ENCODE measurements at places on chromosomes 1 and 21. TPM values are rescaled to one million over a fixed set of nuclear protein-coding genes. Genes with fewer than 3 reads are reported as not detected.
A peak's percentile ranks its signal among the peaks of the same experiment; 100 is the strongest.

- no peaks in the 10 kb centered on the region for H3K4me1 ChIP-seq
- no peak overlapping the region for H3K27ac ChIP-seq
- H3K27me3 ChIP-seq: no peaks in the 10 kb centered on the region
- no peak for DNase-seq
Observed at GRCh38 chr21:38181096-38181495, 75.7 kb upstream of the KCNJ15 start.

Gene MAP10
- 2.1 TPM for total RNA-seq

GRCh38 chr1:85756864-85757263 is 48.6 kb upstream of the ZNHIT6 start:
- H3K36me3 ChIP-seq: no peaks in the 10 kb centered on the region
- H3K27ac ChIP-seq: no peak overlapping the region
- no peaks in the 10 kb centered on the region for H3K27me3 ChIP-seq
- no peak overlapping the region for H3K4me3 ChIP-seq

DNA sequence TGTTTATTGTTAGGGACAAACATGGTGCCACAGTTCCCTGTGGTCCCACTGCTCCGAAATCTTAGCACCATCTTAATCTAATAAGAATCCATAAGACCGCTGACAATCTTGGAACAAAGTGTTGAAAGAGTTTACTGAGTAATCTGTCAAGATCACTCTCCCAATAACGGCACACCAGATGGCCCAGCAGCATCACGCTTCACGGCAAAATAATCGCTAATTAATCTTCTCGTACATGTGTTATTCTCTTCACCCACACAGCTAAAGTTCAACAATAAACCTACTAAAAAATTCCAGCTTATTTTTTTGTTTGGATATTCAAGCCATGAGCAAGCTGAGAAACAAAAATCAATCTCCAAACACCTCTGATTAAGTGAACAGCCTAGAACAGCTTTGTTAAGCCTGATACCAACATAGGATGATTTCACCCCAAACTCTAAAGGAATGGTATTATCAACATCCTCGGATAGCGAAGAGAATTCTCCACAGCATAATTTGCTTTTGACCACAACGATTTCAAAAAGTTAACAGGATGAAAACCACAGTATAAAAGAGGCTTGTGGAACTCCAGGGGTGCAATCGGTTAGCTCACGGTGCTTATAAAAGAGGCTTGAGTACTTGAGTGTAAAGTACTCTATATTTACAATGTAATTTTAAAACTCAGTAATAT is 329.9 kb upstream of the GREM2 start:
- no peak overlapping the region for H3K27ac ChIP-seq
- H3K27me3 ChIP-seq: no peaks in the 10 kb centered on the region
- H3K36me3 ChIP-seq: no peaks in the 10 kb centered on the region
- H3K4me3 ChIP-seq: no peak overlapping the region
- H3K4me1 ChIP-seq: no peaks in the 10 kb centered on the region
- no peak for DNase-seq

DNA sequence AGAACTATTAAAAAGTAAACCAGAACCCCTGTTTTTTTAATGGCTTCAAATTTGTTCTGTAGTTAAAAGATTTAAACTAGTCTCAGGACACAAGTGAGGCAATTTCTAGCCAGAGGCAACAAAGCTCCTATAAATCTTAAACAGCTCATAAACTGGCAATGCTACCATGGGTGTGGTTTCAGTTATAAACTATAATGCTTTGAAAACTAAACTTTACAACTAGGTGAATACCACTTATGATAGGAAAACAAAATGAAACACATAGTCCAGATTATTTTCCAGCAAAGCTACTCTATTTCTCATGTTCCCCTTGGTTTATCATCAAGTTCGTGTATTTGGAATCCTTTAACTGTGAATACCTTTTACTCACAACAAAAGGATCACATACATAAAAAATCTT is 282.5 kb downstream of the VAV3 start:
- no peaks in the 10 kb centered on the region for H3K36me3 ChIP-seq
- no peak overlapping the region for H3K27ac ChIP-seq
- no peaks in the 10 kb centered on the region for H3K27me3 ChIP-seq
- H3K4me3 ChIP-seq: no peak overlapping the region
- no peaks in the 10 kb centered on the region for H3K4me1 ChIP-seq

GRCh38 chr1:196678510-196678884 is 26.7 kb downstream of the CFH start:
- H3K36me3 ChIP-seq: no peaks in the 10 kb centered on the region
- no peak overlapping the region for H3K4me3 ChIP-seq
- no peak for DNase-seq
- no peaks in the 10 kb centered on the region for H3K4me1 ChIP-seq

Gene ZNF496
- total RNA-seq: 28.0 TPM

GRCh38 chr1:184945678-184946412 is 28.5 kb downstream of the NIBAN1 start:
- no peak overlapping the region for H3K4me3 ChIP-seq
- H3K27me3 ChIP-seq: no peaks in the 10 kb centered on the region

DNA sequence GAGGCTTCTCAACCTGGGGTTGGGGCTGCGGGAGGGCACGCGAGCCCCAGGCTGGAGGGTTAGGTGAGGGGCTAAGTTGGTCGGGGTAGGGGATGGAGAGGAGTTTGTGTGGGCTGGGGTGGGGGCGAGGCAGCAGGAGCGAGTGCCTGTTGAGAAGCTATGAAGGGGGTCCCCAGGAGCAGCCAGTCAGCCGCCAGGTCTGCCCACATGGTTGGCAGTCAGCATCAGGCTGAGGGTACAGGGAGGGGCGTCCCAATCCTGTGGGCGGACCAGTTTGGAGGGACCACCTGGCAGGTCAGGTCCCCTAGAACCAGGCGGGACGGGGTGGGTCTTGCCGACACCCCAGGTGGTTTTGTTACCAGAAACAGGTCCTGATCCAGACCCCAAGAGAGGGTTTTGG is 400 bp upstream of the TRIM17 start:
- peaks cover 14% of the 10 kb centered on the region for H3K4me1 ChIP-seq
- peaks cover 33% of the 10 kb centered on the region for H3K27me3 ChIP-seq
- no peaks in the 10 kb centered on the region for H3K36me3 ChIP-seq
- no peak overlapping the region for H3K4me3 ChIP-seq

Gene FAM163A
- not detected for total RNA-seq

DNA sequence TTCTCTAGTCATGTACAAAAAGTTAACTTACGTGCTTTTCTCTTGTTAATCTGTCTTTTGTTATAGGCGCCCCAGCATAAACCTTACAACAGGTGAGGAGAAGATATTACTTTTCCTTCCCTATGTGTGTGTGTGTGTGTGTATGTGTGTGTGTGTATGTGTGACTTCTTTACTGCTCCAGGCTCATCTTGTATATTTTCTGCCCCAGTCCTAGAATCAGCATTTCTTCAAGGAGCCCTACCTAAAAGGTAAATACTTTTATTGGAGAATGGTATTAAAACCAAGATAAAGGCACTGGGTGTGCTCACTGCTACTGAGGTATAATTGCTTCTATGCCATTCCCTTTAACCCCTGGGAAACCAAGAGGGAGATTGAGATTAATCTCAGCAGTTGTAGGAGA is 129.8 kb downstream of the PLPPR5 start:
- H3K27me3 ChIP-seq: no peaks in the 10 kb centered on the region
- H3K36me3 ChIP-seq: no peaks in the 10 kb centered on the region

Gene IFNLR1
- total RNA-seq: 11.1 TPM

DNA sequence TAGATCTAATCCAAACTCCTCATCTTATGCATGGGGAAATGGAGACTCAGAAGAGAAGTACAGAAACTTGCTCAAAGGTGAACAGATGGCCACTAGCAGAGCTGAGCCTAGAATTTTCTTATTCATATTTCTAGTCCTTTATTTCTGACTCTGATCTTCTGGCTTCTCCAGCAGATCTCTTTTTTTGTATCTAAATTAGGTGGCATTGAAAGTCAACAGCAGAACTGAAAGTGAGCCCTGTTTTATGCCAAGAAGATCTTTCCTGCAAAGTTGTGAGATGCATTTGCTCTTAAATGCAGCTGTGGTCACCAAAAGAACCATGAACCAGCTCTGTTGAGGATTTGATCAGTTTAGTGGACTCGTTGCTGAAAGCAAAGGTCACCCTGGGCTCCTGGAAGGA is 75.5 kb downstream of the KAZN start:
- no peak overlapping the region for H3K27ac ChIP-seq
- no peaks in the 10 kb centered on the region for H3K4me1 ChIP-seq
- H3K4me3 ChIP-seq: no peak overlapping the region
- no peak for DNase-seq

GRCh38 chr21:46598581-46599572 is 6.0 kb downstream of the S100B start:
- no peaks in the 10 kb centered on the region for H3K36me3 ChIP-seq
- DNase-seq: no peak
- no peak overlapping the region for H3K4me3 ChIP-seq
- H3K27me3 ChIP-seq: no peaks in the 10 kb centered on the region

DNA sequence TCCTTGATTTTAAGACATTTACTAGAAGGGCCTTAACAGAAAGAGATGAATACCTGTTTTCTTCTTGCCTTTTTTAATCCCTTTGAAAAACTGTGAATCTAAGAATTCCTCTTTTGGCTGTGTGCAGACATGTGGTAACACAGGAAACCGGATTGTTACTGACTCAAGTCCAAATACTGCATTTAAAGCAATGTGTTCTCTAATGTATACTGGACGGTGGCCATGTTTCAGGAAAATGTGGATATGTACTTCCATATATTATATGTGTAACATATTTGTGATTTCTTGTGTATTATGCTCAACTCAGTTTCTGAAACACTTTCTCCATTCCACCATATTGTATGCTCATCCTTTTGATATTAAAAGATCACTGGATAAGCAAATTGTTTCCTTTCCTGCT is 185.1 kb downstream of the LRRC7 start:
- DNase-seq: no peak
- H3K4me1 ChIP-seq: no peaks in the 10 kb centered on the region
- no peak overlapping the region for H3K4me3 ChIP-seq
- no peak overlapping the region for H3K27ac ChIP-seq
- H3K27me3 ChIP-seq: no peaks in the 10 kb centered on the region

- H3K36me3 ChIP-seq: no peaks in the 10 kb centered on the region
- peaks cover 64% of the 10 kb centered on the region for H3K27me3 ChIP-seq
- no peak for DNase-seq
Observed at GRCh38 chr1:235648407-235648907, 1.1 kb downstream of the GNG4 start.

Gene CFAP45
- total RNA-seq: 1.9 TPM

DNA sequence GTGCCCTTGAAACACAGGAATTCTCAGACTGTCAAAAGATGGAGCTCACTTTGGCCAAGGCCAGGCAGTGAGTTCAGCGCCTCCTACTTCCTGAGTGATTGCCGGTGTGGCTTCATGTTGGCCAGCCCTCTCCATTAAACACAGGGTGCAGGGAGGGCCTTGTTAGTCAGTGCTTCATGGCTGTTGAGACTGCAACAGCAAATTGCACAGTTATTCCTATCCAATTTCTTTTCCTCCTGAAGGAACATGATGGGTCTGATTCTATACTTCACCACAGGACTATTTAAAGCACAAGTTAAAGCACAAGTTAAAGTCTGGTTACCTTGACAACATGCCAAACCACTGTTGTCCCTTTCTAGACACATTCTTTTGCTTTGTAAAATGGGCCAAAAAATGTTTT is 156.6 kb downstream of the SIPA1L2 start:
- no peak overlapping the region for H3K4me3 ChIP-seq
- H3K36me3 ChIP-seq: peaks cover 14% of the 10 kb centered on the region
- no peak overlapping the region for H3K27ac ChIP-seq
- DNase-seq: no peak
- H3K27me3 ChIP-seq: no peaks in the 10 kb centered on the region
- peaks cover 7% of the 10 kb centered on the region for H3K4me1 ChIP-seq

Gene RPE65
- total RNA-seq: not detected

DNA sequence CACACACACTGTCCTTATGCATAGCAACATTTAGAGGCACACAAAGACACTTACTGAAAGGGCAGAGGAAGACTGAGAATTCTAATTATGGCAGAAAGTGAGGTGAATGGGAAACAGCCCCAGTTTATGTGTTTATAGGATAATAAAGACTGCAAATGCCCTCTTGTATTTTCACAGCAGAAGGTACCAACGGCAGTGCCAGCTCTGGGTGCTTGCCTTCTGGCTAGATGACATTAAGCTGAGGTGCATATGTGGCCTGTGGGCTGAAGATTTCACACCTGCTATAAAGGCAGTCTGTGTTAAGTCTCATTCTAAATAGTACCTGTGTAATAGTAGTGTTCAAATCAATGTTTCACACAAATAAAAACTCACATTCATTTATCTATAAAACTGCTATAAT is 347.2 kb upstream of the ZRANB2 start:
- no peaks in the 10 kb centered on the region for H3K27me3 ChIP-seq
- no peak overlapping the region for H3K4me3 ChIP-seq
- H3K4me1 ChIP-seq: no peaks in the 10 kb centered on the region
- DNase-seq: no peak
- no peaks in the 10 kb centered on the region for H3K36me3 ChIP-seq

GRCh38 chr1:33428661-33429060 is 2.2 kb downstream of the PHC2 start:
- DNase-seq: no peak
- H3K27ac ChIP-seq: no peak overlapping the region
- peaks cover 12% of the 10 kb centered on the region for H3K4me1 ChIP-seq
- H3K27me3 ChIP-seq: no peaks in the 10 kb centered on the region

DNA sequence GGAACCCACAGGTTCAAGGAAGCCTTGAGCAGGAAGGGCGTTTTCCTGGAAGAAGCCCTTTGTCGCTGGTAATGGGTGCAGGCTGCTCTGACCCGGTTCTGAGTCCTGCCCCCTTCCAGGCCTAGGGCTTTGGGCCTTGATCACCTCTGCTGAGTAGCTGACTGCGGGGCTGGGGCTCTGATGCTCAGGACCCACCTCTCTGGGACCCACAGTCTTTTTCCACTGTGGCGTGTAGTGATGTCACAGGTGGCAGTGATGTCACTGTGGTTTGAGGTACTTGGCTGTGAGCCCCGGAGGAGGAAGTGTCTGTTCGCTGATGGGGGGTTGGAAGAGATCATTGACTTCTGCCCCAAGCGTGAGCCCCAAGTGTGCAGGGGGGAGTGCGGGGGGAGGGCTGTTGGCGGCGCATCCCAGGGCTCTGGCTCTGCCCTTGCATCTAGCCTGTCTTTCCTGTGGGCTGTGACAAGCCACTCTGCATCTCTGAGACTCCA is 6.9 kb downstream of the TNFRSF1B start:
- H3K4me3 ChIP-seq: no peak overlapping the region
- no peaks in the 10 kb centered on the region for H3K27me3 ChIP-seq
- H3K27ac ChIP-seq: peak overlapping the region; percentile 79
- peaks cover 74% of the 10 kb centered on the region for H3K4me1 ChIP-seq
- no peaks in the 10 kb centered on the region for H3K36me3 ChIP-seq

- H3K27me3 ChIP-seq: no peaks in the 10 kb centered on the region
- H3K4me3 ChIP-seq: no peak overlapping the region
- H3K27ac ChIP-seq: no peak overlapping the region
Observed at GRCh38 chr1:230407351-230407750, 18.8 kb downstream of the PGBD5 start.
